ENCODE measurements at places on chromosomes 2 and 18. TPM values are rescaled to one million over a fixed set of nuclear protein-coding genes. Genes with fewer than 3 reads are reported as not detected.

CRYBA2 gene
- 0.63 TPM for polyA plus RNA-seq

DGUOK gene
- polyA plus RNA-seq: 89.0 TPM

NEU2 gene
- not detected for polyA plus RNA-seq

BCL11A gene
- 61.6 TPM for polyA plus RNA-seq

COLEC11 gene
- polyA plus RNA-seq: 2.1 TPM

NT5C1B gene
- 0.42 TPM for polyA plus RNA-seq

SEPTIN10 gene
- polyA plus RNA-seq: 64.8 TPM

SPP2 gene
- polyA plus RNA-seq: 0.51 TPM

FAP gene
- polyA plus RNA-seq: 11.4 TPM

MC4R gene
- 3.8 TPM for polyA plus RNA-seq

PRKAG3 gene
- 0.23 TPM for polyA plus RNA-seq

REG3A gene
- not detected for polyA plus RNA-seq

CLK1 gene
- 203 TPM for polyA plus RNA-seq

DRC1 gene
- polyA plus RNA-seq: 6.9 TPM

TXNDC2 gene
- polyA plus RNA-seq: 0.35 TPM

DSG4 gene
- not detected for polyA plus RNA-seq

STPG4 gene
- 0.35 TPM for polyA plus RNA-seq

ZC3H6 gene
- 9.0 TPM for polyA plus RNA-seq

RGPD3 gene
- polyA plus RNA-seq: 0.20 TPM

CARF gene
- 11.1 TPM for polyA plus RNA-seq

UPP2 gene
- polyA plus RNA-seq: 1.2 TPM

ALPI gene
- not detected for polyA plus RNA-seq

LRRTM1 gene
- 39.3 TPM for polyA plus RNA-seq

TBR1 gene
- polyA plus RNA-seq: not detected

ESPNL gene
- 0.43 TPM for polyA plus RNA-seq

KCNG3 gene
- 0.27 TPM for polyA plus RNA-seq

TMEM182 gene
- polyA plus RNA-seq: 8.7 TPM

TSPYL6 gene
- 0.14 TPM for polyA plus RNA-seq

MOGAT1 gene
- 0.20 TPM for polyA plus RNA-seq

DNAH7 gene
- polyA plus RNA-seq: 16.1 TPM

GALR1 gene
- 2.5 TPM for polyA plus RNA-seq

CYTIP gene
- 1.1 TPM for polyA plus RNA-seq

ABCB11 gene
- polyA plus RNA-seq: 0.19 TPM

ITGA6 gene
- 58.2 TPM for polyA plus RNA-seq

CHMP3 gene
- polyA plus RNA-seq: 83.5 TPM

RBM44 gene
- 0.65 TPM for polyA plus RNA-seq

ARHGAP15 gene
- 9.6 TPM for polyA plus RNA-seq

NYAP2 gene
- polyA plus RNA-seq: 8.6 TPM

RPL31 gene
- polyA plus RNA-seq: 1,682 TPM

MOCOS gene
- polyA plus RNA-seq: 1.1 TPM

ADAM23 gene
- polyA plus RNA-seq: 54.3 TPM

Measured in spinal cord (tissue), 10 donors.